ENCODE measurements at places on chromosomes 7 and 10. TPM values are rescaled to one million over a fixed set of nuclear protein-coding genes. Genes with fewer than 3 reads are reported as not detected.
A peak's percentile ranks its signal among the peaks of the same experiment; 100 is the strongest.

The NPC1L1 gene
- not detected for total RNA-seq

- no peak for DNase-seq
Measured at GRCh38 chr10:115830265-115830970, 442.6 kb downstream of the GFRA1 start.

The C10orf71 gene
- total RNA-seq: 4.5 TPM

- no peak for DNase-seq
Measured at GRCh38 chr7:155306673-155307470, 9.2 kb downstream of the INSIG1 start.

GRCh38 chr7:54904986-54905385 lies 113.8 kb upstream of the EGFR start:
- DNase-seq: no peak

GRCh38 chr7:90834771-90835170 lies 238.7 kb downstream of the CDK14 start:
- peak; percentile 61 for DNase-seq

All from SJCRH30 (cell line).